ENCODE measurements at places on chromosomes 5 and 9.
A peak's percentile ranks its signal among the peaks of the same experiment; 100 is the strongest.

- no peak for DNase-seq
Measured at GRCh38 chr5:93330506-93330905, 250.5 kb downstream of the NR2F1-AS1 start.

DNA sequence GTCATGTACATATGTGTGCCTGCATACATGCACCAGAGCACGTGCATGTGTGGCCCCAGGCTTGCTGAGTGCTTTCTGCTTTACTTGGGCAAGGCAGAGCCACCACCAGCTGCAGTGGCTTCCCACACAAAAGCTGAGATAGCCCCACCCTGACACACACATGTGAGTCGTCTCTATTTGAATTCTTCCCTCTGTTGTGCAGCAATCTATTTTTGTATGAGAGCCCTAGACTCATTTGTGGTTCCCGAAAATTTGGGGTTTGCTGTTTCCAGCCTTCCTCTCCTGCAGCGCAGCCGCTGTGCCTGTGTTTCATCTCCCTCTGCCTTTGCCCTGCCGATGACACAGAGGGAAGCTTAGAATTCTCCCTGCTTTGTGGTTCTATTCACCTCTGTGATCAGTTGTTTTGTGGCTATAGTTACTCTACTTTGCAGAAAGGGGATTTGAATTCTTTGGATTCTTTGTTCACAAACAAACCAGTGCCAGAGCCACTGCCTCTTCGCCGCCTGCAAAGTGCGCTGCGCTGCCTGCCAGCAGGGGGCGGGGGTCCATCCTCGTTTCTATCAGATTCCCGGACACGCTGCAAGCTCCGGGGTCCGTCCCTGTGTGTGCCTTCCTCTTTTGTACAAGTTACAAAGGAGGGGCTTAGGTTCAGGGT, 95.8 kb upstream of the DAP start:
- DNase-seq: peak; percentile 17

- DNase-seq: no peak
Measured at GRCh38 chr9:90568667-90569066, 74.0 kb downstream of the DIRAS2 start.

DNA sequence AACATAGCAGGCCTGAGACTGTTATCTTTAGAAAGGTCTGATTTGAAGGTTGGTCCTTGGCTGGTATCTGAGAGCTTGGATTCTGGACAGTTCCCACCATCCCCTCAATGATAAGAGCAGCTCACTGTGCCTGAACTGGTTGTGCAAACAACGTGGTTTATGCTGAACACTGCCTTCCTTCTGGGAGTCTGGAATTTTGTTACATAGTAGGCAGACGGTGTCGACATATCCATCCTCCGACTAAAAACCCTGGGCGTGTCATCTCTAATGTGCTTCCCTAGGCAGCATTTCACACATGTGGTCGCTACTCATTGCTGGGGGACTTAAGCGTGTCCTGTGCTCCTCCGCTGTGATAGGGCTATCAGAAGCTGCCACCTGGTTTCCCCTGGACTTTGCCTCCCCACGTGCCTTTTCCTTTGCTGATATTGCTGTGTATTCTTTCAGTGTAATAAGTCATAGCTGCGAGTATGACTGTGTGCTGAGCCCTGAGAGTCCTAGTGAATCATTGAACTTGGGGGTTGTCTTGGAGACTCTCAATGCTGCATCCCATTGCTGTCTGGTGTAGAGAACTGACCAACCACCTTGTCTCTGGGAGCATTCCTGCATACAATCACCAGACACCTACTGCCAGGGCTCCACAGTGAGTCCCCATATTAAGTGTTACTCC, 119.1 kb upstream of the TBC1D2 start:
- no peak for DNase-seq

GRCh38 chr9:119418721-119419120, 49.5 kb upstream of the BRINP1 start:
- DNase-seq: no peak

DNA sequence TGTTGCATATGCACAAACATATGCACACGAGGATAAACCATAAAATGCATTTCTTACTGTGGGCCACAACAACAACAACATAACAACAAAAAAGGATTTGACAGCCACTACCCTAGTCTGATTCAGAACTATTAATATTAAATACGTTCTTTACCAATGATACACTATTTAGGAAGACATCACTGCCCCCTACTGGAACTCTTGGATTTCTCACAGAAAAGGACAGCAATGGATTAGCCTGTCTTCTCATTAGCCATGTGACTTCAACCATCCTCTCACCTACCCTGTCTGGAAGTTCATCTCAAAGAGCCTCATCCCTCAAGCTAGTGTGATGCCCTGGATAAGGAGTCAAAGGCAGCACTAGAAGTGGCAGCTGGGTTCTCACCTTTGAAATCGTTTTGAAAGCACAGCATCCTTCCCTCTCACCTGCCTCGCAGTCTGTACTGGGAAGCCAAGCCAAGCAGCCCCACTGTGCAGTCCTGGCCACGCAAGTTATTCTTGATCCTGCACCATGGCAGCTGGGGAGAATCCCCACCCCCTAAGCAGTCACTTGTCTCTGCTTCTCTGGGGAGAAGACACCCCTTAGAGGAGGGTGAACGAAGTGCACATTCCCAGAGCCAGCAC, 64.6 kb downstream of the SH3TC2 start:
- DNase-seq: no peak

DNA sequence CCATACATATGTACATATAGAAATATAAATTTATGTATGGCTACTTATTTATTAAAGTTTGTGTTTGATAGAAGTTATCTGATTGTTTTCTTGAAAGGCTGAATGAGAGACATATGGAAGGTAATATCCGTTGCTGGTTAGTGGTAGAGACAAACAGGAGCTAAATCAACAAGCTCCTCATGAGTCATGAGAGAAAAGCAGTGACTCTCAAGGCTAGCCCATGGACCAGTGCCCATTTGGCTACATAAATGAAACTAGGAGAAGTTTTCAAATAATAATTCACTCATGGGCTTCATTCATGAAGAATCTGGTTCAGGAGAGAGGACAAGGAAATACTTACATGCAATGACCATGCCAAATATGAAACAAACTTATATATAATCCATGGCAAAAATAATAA, 504.5 kb upstream of the ITGA1 start:
- no peak for DNase-seq

- no peak for DNase-seq
Measured at GRCh38 chr5:149049371-149049781, 13.5 kb downstream of the SH3TC2 start.

- DNase-seq: no peak
Measured at GRCh38 chr5:149765932-149766331, 35.8 kb downstream of the PPARGC1B start.

GRCh38 chr5:71586052-71586940, 844 bp upstream of the MCCC2 start:
- DNase-seq: no peak

DNA sequence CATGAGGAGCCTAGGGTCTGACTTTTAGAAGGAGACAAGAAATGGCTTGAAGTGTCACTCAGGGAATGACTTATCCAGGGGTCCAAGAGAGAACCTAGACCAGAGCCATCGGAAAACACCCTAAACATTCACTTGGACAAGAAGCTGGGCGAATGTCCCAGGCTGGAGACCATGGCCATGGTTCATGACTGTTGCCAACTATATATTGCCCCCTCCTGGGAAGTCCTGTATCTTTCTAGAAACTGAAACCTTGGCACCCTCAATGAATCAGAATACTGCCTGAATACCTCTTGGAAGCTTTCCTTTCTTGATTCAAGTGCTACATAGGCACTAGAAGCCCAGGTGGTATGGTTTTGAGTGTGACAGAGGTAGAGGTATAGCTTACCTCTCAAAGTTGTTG, 29.9 kb downstream of the TRMO start:
- no peak for DNase-seq

GRCh38 chr5:178377583-178378270, 145.1 kb upstream of the PHYKPL start:
- no peak for DNase-seq

DNA sequence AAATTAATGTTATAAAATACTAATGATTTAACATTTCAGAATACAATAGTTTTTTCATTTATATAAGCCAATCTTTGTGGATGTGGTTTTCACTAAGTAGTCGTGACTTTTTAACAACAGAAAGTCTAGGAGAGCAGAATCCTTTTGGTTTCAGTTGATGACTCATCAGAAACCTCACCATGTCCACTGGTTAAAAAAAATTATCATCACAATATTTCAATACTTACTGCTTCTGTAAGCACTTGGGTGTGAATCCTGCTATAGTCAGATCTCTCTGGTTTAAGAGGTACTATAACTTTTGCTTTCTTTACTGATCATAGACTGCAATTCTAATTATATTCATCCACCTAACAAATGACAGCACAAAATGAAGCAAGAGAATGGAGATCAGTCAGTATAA, 77.2 kb downstream of the MRPS30 start:
- no peak for DNase-seq

DNA sequence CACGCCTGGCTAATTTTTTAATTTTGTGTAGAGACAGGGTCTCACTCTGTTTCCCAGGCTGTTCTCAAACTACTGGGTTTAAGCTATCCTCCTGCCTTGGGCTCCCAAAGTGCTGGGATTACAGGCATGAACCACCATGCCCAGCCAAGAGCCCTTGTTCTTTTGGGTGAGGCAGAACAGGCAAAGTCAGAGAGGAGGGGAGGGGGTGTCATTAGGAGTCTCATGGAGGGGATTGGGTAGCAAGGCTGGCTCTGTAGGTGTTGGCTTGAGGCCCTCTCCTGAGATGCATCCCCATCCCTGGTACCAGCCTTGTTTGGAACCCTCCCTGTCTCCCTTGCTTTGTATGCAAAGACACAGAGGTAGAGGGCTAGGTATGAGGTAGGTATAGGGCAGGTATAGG, 24.1 kb downstream of the GSN start:
- DNase-seq: no peak

GRCh38 chr9:92294297-92294676, 790 bp upstream of the IARS1 start:
- DNase-seq: no peak

- no peak for DNase-seq
Measured at GRCh38 chr5:65776441-65777141, 54.6 kb downstream of the NLN start.

GRCh38 chr5:111121926-111122325, 29.8 kb downstream of the WDR36 start:
- no peak for DNase-seq

- no peak for DNase-seq
Measured at GRCh38 chr5:119166026-119166425, 95.1 kb downstream of the DMXL1 start.

DNA sequence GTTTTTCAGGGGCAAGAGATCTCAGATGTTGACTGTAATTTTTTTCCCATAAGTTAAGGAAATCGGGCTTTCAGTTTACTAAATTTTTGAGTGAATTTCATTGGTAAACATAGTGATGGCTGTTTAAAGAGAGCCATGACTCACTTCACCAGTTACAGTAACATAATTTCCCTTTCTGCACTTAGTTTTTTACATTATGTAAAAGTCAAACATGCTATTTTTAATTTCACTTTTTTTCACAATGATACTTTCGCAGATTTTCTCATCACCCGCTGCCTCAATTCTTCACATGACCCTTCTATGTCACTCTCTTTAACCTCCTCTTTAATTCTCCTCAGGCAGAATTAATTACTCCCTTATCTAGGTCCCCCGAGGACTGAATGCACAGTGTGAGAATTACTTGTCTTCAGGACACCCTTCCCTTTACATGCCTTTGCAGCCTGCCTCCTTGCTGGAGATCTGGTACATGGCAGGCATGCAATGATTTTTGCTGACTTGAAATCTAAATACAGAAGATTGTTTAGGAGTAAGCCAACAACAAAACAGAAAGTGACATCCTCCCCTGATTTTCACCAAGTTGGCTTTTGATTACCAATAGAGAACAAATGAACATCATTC, 217.5 kb upstream of the S1PR3 start:
- no peak for DNase-seq

GRCh38 chr5:143771189-143771588, 40.8 kb upstream of the HMHB1 start:
- DNase-seq: no peak

DNA sequence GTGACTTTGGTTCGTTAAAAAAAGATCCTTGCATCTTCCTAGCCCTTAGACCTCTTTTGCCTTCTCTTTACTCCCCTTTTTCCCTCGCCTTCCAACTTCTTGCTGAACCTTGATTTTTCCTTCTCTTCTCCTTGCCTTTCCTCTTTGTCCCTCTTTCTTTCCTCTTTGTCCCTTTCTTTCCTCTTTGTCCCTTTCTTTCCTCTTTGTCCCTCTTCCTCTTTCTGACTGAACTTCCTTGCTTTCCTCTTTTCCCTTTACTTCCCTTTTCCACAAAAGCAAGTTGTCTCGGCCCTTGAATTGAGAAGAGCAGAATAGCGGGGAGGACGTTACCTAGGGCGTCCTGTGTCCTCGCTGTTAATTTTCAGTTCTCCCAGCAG, 1.4 kb upstream of the MLLT3 start:
- DNase-seq: no peak

GRCh38 chr9:129145316-129145715, 32.7 kb downstream of the IER5L start:
- no peak for DNase-seq

GRCh38 chr5:142545650-142546322, 140.1 kb downstream of the FGF1 start:
- no peak for DNase-seq

DNA sequence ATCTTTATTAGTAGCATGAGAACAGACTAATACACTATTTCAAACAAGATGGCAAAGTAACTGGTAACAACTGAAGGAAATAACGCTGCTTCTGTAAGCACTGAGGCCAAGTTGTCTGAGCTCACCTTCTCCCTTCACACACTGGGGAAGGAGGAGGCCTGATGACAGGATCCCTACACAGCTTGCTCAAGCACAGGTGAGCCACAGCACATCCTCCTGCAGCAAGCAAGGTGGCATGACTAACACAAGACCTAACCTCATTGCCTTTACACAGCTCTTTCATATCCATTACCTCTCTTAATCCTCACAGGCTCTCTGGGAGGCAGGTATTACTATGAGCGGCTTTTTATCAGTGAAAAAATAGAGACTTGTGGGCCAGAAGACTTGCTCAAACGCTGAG, 83.3 kb downstream of the ARL15 start:
- DNase-seq: no peak

DNA sequence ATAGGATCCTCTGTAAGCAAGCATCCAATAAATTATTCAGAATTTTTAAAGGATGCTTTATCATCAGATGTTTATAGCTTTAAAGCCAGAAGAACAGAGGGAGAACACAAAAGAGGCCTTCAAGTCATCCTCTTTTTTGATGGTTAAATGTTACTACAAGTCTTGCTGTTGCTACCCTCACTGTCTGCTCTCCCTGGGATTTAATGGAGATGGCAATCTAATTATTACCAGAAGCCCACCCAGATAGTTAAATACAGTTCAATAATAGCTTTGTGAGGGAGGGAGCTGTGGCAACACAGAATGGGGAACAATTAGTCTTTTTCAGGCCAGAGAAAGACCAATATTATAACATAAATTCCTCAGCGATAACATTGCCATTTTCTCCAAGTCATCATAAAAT, 87.0 kb upstream of the ACTBL2 start:
- no peak for DNase-seq

All from stimulated activated CD8-positive, alpha-beta memory T cell treated with anti-CD3 and anti-CD28 coated beads, Interleukin-2, amount 100 ng/mL, for 48 hours (primary cell).